ENCODE measurements at places on chromosomes 3 and 15.

DNA sequence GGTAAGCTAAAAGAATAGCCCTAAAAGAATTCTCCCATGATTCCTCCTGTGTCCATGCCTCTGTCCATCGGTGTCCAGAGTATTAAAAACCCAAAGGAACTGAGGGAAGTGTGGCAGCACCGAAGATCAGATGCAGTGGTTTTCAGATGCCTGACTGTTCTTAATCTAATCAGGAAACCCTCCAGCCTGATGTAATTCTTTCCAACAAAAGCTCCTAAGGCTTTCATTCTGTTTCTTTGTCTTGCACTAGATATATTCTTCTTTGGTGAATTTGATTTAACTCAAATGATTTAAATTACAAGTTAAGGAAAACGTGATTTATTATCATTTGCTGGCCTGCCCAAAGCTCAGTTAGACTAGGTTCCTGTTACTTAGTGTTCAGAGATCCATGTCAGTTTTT, 71.2 kb downstream of the ARHGAP31 start:
- no peak for DNase-seq

DNA sequence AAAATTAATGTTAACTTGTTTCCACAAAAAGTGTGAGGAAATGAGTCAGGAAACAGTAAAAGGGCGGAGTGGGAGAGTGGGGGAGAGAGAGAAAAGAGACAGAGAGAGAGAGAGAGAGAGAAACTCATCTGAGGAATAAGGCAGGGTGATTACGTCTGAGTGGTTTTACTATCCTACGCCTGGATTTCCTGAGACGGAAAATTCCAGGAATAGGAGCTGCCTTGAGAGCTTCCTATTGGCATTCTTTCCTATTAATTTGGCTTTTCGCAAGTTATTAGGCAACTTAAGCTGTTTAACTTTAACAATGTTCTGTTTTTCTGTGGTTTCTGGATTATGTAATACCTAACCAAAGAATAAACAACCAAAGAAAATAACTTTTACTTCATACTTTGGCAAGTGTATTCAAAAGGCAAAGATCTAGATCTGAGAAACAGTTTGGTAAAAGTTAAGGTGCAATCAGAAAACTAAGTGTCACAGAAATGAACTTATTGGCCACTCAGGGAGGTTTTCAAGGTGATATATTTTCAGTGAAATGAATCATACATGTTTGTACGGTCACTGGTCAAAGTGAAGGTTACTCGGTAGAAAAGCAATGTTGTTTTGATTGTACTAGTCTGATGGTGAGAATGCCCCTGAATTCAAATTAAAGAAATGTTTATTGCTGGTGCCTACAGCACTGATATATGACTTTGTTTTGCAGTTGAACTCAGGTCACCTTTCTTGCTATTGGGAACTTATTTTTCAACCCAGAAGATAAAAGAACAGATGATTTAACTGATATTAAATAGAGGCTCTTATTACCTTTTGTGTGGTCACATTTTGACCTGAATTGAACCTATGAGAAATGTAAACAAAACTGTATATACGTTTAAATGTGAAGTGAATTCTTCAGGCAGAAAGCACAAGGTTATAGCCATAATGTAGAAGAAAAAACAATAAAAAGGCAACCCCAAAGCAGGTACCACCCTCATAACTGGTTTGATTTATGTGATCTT, 39.9 kb upstream of the TNFSF10 start:
- DNase-seq = no peak

DNA sequence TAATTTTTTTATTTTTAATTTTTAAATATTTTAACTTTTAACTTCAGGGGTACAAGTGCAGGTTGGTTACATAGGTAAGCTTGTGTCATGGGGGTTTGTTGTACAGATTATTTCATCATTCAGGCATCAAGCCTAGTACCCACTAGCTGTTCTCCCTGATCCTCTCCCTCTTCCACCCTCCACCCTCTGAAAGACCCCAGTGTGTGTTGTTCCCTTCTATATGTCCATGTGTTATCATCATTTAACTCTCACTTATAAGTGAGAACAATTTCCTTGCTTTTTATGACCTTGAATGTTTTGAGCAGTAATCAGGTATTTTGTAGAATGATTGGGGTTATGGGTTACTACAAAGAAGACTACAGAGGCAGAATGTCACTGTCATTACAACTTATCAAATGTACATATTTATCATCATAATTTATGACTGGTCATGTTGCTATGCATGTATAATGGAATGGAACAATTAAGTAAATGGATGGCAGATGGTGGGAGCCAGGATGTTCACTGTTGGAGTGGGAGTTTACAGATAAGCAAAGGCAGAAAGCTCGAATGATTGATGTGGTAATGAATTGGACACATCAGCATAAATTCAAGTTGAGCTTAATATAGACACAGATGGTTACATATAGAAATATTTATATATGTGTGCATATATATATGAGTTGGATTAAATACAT, 563.8 kb upstream of the ROBO1 start:
- DNase-seq = no peak

- no peak for DNase-seq
These were observed 1.4 kb downstream of the CRTAP start for GRCh38 chr3:33115024-33115768.

GRCh38 chr3:39095778-39096177, 11.6 kb downstream of the GORASP1 start:
- no peak for DNase-seq

Measured in nephron progenitor cell (in vitro differentiated cells).